ENCODE measurements at places on chromosomes 12 and 14.

DNA sequence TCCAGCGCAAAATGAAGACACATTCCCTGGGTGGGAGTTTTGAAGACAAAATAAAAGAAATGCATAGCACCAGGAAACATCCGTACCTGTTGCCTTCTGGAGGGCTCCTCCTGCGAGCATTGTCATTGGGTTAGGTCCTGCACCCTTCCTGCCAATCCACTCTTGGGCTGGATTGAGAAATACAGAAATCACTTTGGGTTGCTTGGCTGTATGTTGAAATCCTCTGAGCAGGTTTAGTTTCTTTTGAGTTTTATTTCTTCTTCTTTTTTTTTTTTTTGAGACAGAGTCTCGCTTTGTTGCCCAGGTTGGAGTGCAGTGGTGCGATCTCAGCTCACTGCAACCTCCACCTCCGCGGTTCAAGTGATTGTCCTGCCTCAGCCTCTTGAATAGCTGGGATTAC, 67.6 kb downstream of the ARF6 start:
- no peak for DNase-seq

- DNase-seq: no peak
Observed at GRCh38 chr12:27382171-27382795, 49.6 kb downstream of the BMAL2 start.

DNA sequence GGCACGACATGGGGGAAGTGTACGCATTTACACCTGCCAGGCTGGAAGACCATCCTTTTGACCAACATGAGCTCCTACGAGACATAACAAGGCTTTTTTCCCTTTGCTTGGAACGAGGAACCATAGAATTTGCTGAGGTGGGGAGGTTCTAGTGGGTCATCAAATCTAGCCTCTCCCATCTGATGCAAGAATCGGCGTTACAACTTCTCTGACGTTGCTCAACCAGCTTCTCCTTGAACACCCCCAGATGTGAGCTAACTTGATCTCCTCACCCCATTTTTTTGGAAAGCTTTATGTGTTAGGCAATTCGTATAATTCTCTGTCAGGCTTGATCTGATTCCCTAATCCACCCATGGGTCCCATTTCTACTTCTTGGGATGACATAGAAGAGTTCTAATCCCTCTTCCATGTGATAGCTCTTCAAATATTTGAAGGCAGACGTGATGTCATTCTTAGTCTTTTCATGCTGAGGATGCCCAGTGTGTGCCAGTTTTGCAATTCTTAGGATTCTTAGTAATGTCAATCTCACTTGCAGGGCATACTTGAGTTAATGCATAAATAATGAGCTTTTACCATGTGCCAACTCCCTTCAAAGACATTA, 163.6 kb upstream of the PARP11 start:
- DNase-seq: no peak

GRCh38 chr14:102095871-102096568, 9.2 kb upstream of the HSP90AA1 start:
- DNase-seq: no peak

DNA sequence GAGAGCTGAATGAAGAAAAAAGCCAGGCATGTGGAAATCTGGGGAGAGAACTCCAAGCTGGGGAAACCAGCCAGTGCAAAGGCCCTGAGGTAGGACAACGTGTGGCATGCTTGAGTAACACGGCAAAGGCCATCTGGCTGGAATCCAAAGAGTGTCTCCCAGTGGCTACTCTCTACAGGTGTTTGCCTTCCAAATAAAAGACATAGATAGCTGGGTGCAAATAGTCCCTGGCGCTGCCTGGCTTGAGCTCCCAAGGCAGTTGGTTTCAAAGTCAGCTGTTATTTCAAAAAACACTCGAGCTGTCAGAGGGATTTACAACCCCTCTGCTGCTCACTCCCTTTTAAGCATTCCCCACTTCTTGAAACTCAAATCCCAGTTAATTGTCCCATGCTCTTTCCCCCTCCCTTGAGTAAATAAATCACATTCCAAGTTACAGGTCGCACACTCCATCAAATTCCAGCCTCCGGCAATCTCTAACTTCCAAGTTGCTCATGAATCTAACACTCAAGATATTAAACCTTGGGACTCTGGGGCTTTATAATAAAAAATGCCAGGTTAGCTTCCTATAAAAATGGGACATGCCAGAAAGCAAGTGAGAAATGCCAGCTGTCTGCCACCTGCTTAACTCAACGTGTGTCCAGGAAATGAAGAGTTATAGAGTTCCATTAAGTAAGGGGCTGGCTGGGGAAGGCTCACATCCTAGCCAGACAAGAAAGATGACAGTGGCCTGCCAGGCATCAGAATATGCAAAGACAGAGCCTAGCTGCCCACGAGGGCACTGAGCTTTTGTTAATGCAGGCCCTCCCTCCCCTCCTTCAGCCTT, 133.6 kb upstream of the NOS1 start:
- DNase-seq: peak; percentile 35

DNA sequence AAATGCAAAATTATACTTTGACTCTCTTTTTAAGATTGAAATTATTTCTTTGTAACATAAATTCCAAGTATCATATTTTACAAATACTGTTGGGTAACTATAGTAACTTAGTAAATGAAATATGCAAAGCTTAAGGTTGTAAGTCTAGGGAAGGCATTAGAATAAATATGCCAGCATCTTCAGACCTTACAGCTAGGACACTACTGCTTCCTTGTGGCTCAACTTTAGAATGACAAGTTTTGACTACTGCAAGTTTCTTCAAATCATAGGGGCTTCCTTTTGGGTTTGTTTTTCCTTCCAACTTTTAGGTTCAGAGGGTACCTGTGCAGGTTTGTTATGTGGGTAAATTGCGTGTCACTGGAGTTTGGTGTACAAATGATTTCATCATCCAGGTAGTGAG, 17.7 kb upstream of the ANP32D start:
- DNase-seq: no peak

DNA sequence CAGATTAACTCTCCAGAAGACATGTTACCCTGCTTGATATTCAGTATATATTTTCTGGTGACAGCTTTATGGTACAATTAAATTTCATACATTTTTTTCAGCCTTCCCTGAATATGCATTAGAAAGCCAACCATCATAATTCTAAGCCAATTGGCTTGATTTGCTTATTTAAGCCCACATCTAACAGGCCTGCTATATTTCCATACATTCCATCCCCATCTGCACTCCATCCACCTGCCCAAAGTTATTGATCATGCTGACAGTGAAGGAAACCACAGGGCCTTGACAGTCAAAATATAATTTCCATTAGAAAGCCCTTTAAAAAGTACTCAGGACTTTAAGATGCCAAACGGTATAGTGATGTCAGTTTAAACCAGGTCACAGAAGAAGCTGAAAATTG, 164.3 kb downstream of the GXYLT1 start:
- DNase-seq: no peak

DNA sequence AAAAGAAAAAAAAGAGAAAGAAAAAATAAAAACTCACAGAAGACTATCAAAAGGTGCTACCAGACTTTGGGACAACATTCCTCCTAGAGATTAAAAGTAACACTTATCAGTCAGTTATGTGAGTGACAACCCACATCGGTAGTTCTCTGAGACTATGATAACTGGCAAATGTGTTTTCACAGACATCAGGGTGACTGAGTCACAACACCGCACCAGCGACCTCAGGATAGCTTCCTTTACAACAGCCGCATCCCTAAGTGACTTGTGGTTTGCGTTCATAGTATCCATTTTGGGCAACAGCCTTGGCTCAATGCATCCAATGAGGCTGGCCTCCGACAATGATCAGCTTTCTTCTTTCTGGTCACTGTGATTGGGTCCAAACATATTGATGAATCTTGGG, 359.1 kb downstream of the TMEM132D start:
- DNase-seq: no peak

DNA sequence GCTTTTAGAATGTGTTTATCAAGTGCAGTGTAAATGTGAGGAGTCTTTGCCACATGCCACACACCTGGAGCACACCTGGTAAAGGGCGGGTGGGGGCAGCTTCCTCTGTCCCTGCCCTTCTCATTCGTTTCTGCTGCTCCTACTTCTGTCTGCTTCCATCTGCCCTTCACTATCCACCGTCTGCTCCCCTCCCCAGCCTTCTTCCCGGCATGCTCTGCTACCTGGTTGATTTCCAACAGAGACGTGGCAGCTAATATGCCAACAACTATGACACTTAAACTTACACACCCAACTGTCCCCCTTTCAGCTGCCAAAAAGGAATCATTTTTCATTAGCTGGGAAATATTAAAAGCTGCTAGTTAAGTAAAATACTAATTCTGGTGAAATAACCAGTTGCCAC, 9.1 kb upstream of the CARMIL3 start:
- DNase-seq: no peak

GRCh38 chr12:91877022-91877421, 268.6 kb downstream of the BTG1 start:
- DNase-seq: no peak

DNA sequence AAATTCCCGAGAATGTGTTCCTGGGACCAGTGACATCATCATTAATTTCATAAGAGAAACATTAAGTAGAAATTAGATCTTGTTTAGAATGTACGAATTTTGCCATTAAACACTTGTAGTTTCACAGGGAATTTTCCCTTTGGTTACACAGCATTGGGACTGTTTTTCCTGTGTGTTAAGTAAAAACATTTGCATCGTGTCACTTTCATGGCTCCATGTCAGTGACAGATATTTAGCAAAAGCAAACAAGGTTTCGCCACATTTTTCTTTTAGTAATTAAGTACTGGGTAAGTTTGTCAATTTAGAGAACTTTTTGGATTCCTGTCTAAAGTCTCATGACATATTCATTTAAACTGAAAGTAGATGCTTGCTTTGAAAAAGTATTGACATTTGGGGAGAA, 45.5 kb upstream of the OVCH1 start:
- DNase-seq: no peak

- DNase-seq: no peak
Observed at GRCh38 chr12:96902076-96902475, 5.0 kb upstream of the NEDD1 start.

- DNase-seq: no peak
Observed at GRCh38 chr12:127245009-127245408, 1022.0 kb upstream of the TMEM132C start.

- no peak for DNase-seq
Observed at GRCh38 chr12:106309671-106310505, 7.4 kb downstream of the TCP11L2 start.

- no peak for DNase-seq
Observed at GRCh38 chr12:104480826-104481440, 24.2 kb downstream of the CHST11 start.

GRCh38 chr12:102811110-102811737, 105.8 kb downstream of the PAH start:
- no peak for DNase-seq

GRCh38 chr14:100441271-100441947, 118.3 kb downstream of the SLC25A47 start:
- peak; percentile 67 for DNase-seq

DNA sequence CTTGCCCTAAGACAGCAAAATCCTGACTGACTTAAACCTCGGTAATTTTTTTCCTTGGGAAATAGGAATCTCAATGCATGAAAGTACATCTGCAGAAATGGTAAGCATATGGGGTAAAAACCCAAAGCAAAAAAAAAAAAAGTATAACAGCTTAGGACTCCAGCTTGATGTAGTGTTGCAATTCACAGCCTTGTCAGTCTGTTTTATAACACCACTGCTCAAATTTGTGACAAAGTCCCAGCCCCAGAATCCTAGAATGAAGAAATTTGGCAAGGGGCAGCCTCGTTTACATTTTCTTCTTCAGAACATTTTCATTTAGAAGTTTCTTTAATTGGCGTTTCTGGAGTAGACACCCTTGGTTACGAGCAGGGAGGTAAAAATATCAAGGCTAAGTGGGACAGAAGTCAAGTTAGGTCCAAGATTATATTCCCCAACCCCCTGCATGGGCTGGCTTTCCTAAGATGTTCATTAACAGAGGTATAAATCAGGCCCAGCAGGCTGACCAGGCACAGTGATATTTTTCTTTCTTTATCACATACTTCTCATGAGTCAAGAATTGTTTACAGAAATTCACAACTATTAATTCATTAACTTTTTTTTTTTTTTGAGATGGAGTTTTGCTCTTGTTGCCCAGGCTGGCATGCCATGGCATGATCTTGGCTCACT, 424.0 kb downstream of the RMST start:
- no peak for DNase-seq

GRCh38 chr12:23221066-23221465, 596.1 kb downstream of the ETNK1 start:
- DNase-seq: no peak

DNA sequence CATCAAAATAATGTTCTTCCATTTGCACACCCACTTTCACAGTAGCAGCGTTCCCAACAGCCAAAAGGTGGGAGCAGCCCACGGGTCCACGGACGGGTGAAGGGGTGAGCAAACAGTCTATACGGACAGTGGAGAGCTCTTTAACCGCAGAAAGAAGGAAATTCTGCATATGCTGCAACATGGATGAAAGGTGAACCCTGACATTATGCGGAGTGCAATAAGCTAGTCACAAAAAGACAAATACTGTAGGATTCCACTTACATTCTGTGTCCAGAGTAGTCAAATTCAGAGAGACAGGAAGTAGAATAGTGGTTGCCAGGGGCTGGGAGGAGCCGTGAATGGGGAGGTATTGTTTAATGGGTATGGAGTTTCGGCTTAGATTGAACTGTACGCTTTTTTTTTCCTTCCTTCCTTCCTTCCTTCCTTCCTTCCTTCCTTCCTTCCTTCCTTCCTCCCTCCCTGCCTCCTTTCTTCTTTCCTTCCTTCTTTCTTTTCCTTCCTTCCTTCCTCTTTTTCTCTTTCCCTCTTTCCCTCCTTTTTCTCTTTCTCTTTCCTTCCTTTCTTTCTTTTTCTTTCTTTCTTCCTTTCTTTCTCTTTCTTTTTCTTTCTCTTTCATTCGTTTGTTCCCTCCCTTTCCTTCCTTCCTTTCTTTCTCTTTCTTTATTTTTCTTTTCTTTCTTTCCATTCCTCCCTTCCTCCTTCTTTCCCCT, 15.8 kb upstream of the ANKRD9 start:
- DNase-seq: no peak

DNA sequence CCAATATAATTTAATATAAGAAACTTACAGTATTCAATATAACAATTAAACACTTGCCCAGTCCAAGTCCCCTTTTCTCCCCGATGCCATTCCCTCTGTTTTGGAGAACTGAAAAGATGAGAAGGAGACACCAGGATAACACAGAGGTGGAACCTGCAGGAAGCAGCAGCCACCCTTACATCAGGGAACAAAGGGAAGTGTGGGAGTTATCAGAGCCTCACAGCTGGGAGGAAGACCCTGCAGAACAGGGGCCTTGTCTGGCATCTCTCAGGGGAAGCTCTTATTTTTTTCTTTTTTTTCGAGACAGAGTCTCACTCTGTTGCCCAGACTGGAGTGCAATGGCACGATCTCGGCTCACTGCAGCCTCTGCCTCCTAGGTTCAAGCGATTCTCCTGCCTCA, 52.6 kb downstream of the CALM1 start:
- DNase-seq: peak; percentile 41

GRCh38 chr12:73277971-73278370, 1005.8 kb downstream of the TRHDE start:
- DNase-seq: no peak

Measured in mesenteric fat pad (tissue), 1 donor.